ENCODE measurements at places on chromosomes 1 and 21.

- H3K27me3 ChIP-seq, result no peaks in the 10 kb centered on the region
- no peaks in the 10 kb centered on the region for H3K36me3 ChIP-seq
- H3K27ac ChIP-seq, result no peak overlapping the region
- H3K4me1 ChIP-seq, result peaks cover 17% of the 10 kb centered on the region
- no peak for DNase-seq
- H3K4me3 ChIP-seq, result no peak overlapping the region
These were observed 2.6 kb upstream of the GSTM4 start for GRCh38 chr1:109653306-109653705.

GRCh38 chr1:169361281-169361680 is 6.3 kb downstream of the NME7 start:
- H3K4me3 ChIP-seq, result no peak overlapping the region
- no peaks in the 10 kb centered on the region for H3K36me3 ChIP-seq
- H3K4me1 ChIP-seq, result peaks cover 2% of the 10 kb centered on the region
- no peaks in the 10 kb centered on the region for H3K27me3 ChIP-seq

GRCh38 chr1:62423580-62424242 is 13.1 kb upstream of the USP1 start:
- H3K36me3 ChIP-seq, result no peaks in the 10 kb centered on the region
- H3K27me3 ChIP-seq, result no peaks in the 10 kb centered on the region
- DNase-seq, result no peak
- H3K4me3 ChIP-seq, result no peak overlapping the region

GRCh38 chr1:147574401-147574800 is 33.1 kb downstream of the BCL9 start:
- no peak overlapping the region for H3K4me3 ChIP-seq
- no peaks in the 10 kb centered on the region for H3K27me3 ChIP-seq
- DNase-seq, result no peak
- H3K4me1 ChIP-seq, result peaks cover 4% of the 10 kb centered on the region
- H3K36me3 ChIP-seq, result no peaks in the 10 kb centered on the region

GRCh38 chr1:246005067-246005466 is 502.0 kb downstream of the SMYD3 start:
- H3K27me3 ChIP-seq, result no peaks in the 10 kb centered on the region
- no peak overlapping the region for H3K4me3 ChIP-seq
- no peak overlapping the region for H3K27ac ChIP-seq
- no peak for DNase-seq

DNA sequence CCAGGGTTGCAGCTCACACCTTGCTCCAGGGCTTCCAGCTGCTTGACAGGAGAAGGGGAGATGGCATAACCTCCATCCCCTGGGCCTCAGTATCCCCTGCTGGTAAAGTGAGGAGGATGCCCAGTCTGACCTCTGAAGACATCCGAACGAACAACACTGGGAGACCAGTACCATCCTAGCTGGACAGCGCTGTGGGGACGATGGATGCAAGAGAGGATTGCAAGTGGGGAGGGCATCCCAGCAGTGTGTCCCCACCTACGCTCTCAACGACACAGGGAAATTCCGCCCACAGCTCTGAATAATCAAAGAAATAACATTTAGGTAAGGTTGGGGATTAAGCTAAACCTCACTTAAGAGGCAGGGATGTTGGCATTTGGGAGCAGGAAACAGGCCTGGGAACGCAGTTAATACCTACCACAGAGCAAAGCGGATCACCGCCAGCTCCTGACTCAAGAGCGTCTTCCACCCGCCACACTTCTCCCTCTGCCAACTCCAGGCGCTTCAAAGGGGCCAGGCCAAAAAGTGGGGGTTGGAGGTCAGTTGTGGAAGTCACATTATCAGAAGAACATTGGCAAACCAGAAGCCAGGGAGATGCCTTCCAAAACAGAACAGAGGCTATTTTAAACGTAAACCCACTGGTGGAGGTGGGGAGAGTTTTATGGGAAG is 47.6 kb downstream of the SSBP3 start:
- no peak overlapping the region for H3K4me3 ChIP-seq
- DNase-seq, result no peak
- H3K36me3 ChIP-seq, result no peaks in the 10 kb centered on the region
